ENCODE measurements at places on chromosomes 11 and 22.

- no peak for DNase-seq
These were observed 21.2 kb upstream of the MAP6 start for GRCh38 chr11:75689863-75690609.

GRCh38 chr11:65496304-65497140 lies 2.3 kb upstream of the MALAT1 start:
- DNase-seq = peak; percentile 55

- no peak for DNase-seq
These were observed 256.5 kb upstream of the CADM1 start for GRCh38 chr11:115760461-115761320.

DNA sequence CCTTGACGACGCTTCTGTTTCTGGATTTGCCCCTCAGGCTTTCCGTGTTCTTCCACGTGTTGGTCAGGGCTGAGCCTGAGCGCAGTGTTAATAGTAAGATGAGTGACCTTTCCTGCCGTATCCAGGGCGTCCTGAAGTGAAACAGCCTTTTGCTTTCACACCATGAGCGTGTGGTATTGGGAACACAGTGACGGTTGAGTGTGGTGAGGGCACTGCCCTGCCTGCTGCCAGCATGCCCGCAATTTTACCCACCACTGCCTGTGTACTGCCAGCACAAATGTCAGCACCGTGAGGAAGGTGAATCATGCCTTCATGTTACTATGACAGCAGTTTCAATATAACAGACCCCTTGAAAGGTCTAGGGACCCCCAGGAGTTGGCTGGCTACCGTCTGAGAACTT lies 217.1 kb downstream of the TBC1D22A start:
- no peak for DNase-seq

DNA sequence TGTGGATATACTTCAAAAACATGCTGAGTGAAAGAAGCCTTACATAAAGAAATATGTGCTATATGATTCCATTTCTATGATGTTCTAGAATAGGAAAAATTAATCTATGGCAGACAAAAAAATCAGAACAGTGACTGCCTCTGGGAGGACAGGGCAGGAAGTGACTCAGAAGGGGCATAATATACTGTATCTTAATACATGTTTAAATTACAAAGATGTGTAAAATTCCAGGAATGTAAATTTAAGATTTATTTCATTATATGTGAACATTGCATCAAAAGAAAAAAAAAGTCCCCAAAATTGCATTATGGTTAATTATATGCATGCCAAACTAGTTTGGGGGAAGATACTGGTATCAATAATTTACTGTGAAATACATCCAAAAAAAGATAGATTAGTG lies 32.2 kb downstream of the SBF2 start:
- no peak for DNase-seq

- DNase-seq = no peak
These were observed 15.0 kb upstream of the NFRKB start for GRCh38 chr11:129910360-129910759.

- DNase-seq = no peak
These were observed 14.5 kb upstream of the PARVA start for GRCh38 chr11:12362857-12363256.

- DNase-seq = no peak
These were observed 16.4 kb downstream of the KIAA0930 start for GRCh38 chr22:45224331-45224730.

DNA sequence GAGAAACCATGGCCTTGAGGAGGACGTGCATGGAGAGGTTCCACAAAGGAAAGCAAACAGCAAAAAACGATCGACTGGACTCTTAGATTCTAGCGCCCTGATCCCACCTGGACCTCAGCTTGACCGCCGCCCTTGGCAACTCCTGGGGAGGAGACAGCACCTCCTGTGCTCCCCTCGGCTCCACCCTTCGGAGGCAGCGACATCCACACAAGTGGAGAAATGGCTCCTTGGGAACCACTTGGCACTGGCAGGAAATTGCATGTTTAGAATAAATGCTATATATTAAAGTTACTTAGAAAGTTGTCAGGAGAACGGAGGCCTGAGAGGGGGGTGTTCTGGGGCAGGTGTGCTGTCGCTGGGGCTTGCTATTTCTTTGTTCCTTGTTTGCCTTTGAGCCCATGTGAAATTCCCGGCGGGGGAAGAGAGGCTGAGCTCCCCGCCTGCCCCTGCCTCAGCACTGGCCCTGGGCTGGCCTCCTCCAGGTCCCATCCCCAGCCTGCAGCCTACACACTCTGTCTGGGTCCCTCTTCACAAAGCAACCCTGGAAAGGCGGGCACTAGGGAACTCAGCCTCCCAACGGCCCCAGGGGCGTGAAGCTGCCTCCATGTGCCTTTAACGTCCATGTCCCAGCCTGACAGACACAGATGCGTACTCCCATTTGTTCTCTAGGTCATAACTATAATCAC lies 395.3 kb downstream of the BRD1 start:
- no peak for DNase-seq

DNA sequence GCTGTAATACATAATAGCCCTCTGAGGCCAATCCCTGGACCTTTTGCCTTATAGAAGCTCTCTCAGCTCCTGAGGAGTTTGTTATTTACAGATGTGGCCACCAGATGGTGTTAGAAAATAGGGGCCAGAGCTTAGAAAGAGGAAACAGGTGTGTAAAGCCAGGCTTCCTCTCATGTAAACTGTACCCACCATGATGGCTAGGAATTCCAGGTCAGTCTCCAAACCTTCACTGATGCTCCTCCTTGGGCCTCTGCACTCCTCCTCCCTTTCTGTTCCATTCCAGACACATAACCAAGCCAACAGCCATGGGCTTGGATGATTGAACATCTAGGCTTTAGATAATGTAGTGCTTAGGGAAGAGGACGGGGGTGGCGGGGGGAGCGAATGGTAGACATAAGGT lies 39.7 kb downstream of the USP35 start:
- DNase-seq = peak; percentile 73

GRCh38 chr11:12270215-12270797 lies 107.1 kb upstream of the PARVA start:
- DNase-seq = no peak

GRCh38 chr11:64843686-64844329 lies 645 bp downstream of the CDC42BPG start:
- DNase-seq = no peak

GRCh38 chr11:41659985-41660384 lies 200.5 kb upstream of the LRRC4C start:
- DNase-seq = no peak

- DNase-seq = no peak
These were observed 142.8 kb downstream of the SHANK2 start for GRCh38 chr11:71109586-71109985.

GRCh38 chr11:10927538-10927937 lies 69.7 kb upstream of the ZBED5 start:
- DNase-seq = no peak

DNA sequence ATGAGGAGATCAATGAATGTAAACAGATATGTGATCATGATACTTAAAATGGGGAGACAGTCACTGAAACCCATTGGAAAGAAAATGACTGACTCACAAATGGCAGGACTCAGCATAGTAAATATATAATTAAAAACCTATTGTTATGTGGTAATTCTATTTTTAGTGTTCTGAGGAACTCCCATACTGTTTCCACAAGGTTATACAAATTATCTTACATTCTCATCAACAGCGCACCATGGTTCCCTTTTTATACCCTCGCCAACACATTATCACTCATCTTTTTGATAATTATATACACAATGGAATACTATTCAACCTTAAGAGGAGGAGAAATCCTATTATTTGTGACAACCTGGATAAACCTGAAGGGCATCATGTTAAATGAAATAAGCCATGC lies 17.1 kb downstream of the OR5B21 start:
- DNase-seq = no peak

- DNase-seq = no peak
These were observed 6.3 kb downstream of the CAPN1 start for GRCh38 chr11:65187971-65188461.

- DNase-seq = no peak
These were observed 22.9 kb downstream of the POLD3 start for GRCh38 chr11:74615311-74615710.

DNA sequence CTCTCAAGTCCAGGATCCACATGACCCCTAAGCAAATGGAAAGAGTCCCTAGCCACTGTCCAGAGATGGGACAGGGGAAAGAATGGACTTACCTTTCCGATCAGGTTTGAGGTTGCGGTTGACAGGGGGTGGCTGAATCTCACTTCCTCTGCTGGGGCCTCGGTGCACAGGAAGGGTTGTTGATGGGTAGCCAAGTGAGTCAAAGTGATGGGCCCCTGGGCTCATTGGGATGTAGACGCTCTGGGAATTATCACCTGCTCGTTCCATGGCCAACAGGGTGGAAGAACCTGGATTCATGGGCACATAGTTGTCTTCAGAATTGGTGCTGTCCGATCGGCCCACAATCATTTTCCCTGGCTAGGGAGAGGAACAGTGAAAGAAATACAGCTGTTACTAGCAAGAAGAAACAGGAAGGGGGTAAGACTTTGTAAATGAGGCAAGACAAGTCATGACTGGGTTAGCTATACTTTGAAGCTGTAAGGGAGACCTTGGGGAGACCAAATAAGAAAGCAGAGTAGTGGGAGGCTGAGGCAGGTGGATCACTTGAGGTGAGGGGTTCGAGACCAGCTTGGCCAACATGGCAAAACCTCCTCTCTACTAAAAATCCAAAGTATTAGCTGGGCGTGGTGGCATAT lies 34.7 kb downstream of the USP35 start:
- no peak for DNase-seq

- DNase-seq = no peak
These were observed 22.7 kb upstream of the OR4B1 start for GRCh38 chr11:48193876-48194275.
